Activated T-cell treated with anti-CD3 and anti-CD28 coated beads for 24 hours (primary cell): ENCODE measurements at places on chromosomes 5 and 9.

DNA sequence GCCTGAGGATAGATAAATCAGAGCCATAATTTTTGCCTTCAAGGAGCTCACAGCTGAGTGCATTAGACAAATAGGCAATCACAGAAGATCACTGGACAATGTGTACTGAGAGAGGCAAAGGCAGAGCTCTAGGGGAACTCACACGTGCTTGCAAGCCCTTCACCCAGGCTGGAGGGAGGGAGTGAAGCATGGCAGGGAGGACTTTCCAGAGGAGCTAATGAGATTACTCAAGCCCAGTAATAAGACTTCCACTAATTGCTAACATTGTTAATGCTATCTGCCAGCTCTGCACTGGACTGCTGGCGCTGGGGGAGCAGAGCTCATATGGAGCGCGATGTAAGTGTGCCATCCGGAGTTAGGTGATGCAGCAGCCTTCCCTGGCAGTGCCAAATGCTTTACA is 408.4 kb downstream of the NTRK2 start:
- no peak for DNase-seq

DNA sequence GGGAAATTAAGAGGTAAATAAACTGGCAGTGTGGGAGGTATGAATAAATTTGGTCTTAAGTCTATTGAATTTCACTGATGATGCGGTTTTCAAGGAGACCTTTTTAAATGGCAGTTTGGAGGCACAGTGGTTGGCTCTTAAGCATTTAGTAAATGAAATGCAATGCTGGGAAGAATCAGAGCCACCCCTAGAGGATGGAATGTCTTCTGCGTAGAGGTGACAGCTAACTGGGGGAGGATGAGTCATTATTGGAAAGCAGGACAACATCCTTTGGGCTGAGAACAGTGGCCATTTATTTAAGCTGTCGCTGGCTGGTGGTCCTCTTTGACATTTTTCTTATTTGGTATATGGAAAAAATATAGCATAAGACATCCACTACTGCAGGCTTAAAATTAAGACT is 163.2 kb downstream of the SH3GL2 start:
- no peak for DNase-seq

DNA sequence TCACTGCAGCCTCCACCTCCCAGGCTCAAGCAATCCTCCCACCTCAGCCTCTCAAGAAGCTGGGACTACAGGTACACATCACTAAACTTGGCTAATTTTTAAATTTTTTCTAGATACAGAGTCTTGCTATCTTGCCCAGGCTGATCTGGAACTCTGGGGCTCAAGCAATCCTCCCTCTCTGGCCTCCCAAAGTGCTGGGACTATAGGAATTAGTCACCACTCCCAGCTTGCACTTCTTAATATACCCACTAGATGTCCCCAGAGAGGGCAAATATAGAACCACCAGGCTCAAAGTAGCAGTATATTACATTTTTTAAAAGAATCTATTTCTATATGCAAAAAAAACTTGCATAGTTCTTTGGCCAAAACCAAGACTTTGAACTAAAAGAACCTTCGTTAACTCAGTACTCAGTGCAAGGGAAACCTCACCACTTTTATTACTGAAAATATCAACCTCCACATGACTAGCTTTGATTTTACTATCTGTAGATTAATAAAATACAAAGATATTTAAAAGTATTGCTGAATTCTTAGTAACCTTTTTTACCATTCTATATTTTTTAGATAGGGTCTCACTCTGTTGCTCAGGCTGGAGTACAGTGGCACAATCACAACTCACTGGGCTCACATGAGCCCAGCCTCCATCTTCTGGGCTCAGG is 25.8 kb upstream of the HSD17B3 start:
- peak; percentile 26 for DNase-seq

DNA sequence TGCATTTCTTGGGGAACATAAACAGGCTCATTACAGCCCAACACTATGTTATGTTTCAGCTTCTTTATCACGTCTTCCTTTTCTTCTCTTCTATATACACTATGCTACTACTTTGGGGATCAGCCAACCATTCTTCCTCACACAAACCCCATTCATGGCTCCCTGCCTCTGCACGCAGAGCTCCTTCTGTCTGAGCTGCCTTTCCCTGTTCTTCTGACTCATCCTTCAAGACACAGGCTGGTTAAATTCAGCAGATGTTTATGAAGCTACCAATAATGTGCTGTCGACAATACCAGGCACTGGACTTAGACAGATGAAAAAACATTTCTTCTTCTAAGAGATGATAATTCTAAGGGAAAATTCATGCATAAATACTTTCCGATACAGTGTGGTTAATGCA is 102.5 kb upstream of the TXNDC8 start:
- no peak for DNase-seq

GRCh38 chr5:178231539-178232123 is 971 bp downstream of the PHYKPL start:
- no peak for DNase-seq

DNA sequence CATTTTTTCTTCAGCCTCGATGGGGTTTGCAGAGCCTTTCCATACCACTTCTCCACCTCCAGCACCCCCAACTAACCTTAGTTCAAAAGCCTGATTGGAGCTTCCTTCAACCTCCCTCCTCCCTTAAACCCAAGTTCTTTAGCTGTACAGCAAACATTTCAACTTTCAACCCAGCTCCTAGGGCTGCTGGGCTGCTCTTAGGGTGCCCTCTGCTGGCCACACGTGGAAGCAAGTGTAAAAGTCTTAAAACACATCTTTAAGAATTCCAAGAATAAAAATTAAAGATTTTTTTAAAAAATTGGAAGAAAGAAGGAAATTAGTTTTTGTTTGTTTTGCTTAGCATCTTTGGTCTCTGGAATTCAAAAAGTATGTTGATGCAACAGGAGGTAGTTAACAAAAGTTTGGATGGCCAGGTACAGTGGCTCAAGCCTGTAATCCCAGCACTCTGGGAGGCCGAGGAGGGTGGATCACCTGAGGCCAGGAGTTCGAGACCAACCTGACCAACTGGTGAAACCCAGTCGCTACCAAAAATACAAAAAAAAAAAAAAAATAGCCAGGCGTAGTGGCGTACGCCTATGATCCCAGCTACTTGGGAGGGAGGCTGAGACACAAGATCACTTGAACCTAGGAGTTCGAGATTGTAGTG is 15.5 kb upstream of the HSD17B3 start:
- DNase-seq, result peak; percentile 14

GRCh38 chr9:36930941-36931340 is 103.1 kb downstream of the PAX5 start:
- DNase-seq, result no peak
